ENCODE measurements at places on chromosomes 1 and 21.

GRCh38 chr1:8962812-8963530 is 17.3 kb downstream of the CA6 start:
- no peak for DNase-seq

- no peak for DNase-seq
Observed at GRCh38 chr1:52572387-52572786, 19.5 kb upstream of the TUT4 start.

GRCh38 chr1:34984435-34984792 is 733 bp downstream of the TMEM35B start:
- DNase-seq: no peak

DNA sequence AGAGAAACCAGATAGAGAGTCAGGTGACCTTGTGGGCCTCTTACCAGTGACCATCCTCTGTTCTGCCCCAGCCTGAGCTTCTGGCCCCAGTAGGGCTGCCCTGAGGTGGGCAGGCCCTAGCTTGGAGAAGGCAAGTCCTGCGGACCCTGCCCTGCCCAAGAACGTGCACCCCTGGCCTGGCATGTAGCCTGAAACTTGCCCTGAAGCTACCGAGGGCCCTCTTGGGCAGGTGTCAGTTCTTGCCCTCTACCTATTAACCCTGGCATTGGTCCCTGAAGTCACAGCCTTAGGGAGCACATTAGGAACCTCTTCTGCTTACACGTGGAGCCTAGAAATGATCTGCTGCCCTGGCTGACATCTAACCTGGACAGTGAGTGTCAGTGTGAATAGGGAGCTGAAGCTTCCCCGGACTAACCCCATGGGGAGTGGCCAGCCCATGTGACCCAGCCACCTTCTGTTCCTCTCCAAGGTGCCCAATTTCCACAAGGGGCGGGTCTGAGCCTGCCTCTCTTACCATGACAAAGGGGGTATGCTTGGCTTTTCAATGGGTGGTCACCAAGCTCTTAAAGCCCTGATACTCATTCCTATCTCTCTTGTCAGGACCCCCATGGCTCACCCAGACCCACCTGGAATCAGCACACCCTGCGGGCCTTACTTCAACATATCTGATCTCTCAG is 163.0 kb downstream of the ZSCAN20 start:
- no peak for DNase-seq

Data from amygdala (tissue), 56 donors.